ENCODE measurements at places on chromosomes 4 and X.

- peaks cover 37% of the 10 kb centered on the region for H3K4me1 ChIP-seq
- no peak overlapping the region for H3K27ac ChIP-seq
- no peaks in the 10 kb centered on the region for H3K36me3 ChIP-seq
- H3K27me3 ChIP-seq = no peaks in the 10 kb centered on the region
- H3K4me3 ChIP-seq = no peak overlapping the region
Measured at GRCh38 chr4:123597586-123597985, 201.0 kb downstream of the SPRY1 start.

DNA sequence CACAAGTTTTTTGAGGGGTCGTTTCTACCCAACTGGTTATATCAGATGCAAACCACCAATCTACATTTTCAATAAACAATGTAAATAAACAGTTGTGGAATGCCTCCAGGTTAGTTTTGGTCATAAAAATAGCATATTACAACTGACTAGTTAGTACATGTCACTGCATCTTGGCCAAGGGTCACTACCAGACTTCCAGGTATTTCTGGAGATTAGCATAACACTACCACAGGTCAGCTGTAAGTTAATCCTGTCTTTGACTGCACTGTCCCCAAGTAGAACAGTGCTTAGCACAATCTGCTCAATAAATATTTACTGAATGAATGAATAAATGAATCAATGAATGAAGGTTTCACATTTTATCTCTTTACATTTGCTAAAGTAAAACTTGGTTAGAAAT is 64.4 kb downstream of the TBC1D19 start:
- H3K4me1 ChIP-seq = no peaks in the 10 kb centered on the region
- H3K27ac ChIP-seq = no peak overlapping the region
- no peak overlapping the region for H3K4me3 ChIP-seq
- DNase-seq = no peak
- H3K27me3 ChIP-seq = no peaks in the 10 kb centered on the region

DNA sequence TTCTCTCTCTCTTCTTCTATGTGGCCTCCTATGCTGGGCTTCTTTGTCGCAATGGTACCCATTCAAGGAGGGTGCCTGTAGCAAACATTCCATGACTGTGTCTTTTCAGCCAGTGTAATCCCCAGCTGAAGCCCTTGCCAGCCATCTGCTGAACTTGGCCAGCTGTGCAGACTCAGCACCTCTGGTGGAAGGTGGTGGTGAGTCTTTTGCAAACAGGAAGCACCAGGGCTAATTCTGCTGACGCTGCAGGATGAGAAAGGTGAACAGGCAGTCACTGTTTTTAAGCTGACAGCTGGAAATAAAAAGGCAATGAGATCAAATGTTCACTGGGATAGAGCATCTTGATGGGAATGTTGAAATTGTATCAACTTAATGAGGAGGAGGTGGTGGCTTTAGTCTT is 298.7 kb upstream of the CLNK start:
- H3K4me3 ChIP-seq = no peak overlapping the region
- no peaks in the 10 kb centered on the region for H3K27me3 ChIP-seq
- no peaks in the 10 kb centered on the region for H3K36me3 ChIP-seq
- H3K4me1 ChIP-seq = peaks cover 11% of the 10 kb centered on the region
- no peak overlapping the region for H3K27ac ChIP-seq

GRCh38 chr4:101005659-101006058 is 341.7 kb downstream of the PPP3CA start:
- H3K4me3 ChIP-seq = no peak overlapping the region
- no peaks in the 10 kb centered on the region for H3K36me3 ChIP-seq
- no peak overlapping the region for H3K27ac ChIP-seq
- no peaks in the 10 kb centered on the region for H3K27me3 ChIP-seq
- H3K4me1 ChIP-seq = peaks cover 12% of the 10 kb centered on the region
- no peak for DNase-seq

GRCh38 chr4:67571975-67572374 is 13.4 kb downstream of the STAP1 start:
- peaks cover 39% of the 10 kb centered on the region for H3K4me1 ChIP-seq
- H3K27me3 ChIP-seq = no peaks in the 10 kb centered on the region
- no peak overlapping the region for H3K4me3 ChIP-seq
- no peaks in the 10 kb centered on the region for H3K36me3 ChIP-seq
- DNase-seq = no peak

- no peak for DNase-seq
- H3K27ac ChIP-seq = no peak overlapping the region
- H3K27me3 ChIP-seq = peaks cover 30% of the 10 kb centered on the region
- no peak overlapping the region for H3K4me3 ChIP-seq
Measured at GRCh38 chr4:153757407-153757806, 2.4 kb downstream of the RNF175 start.

GRCh38 chrX:120522820-120523219 is 37.9 kb downstream of the CUL4B start:
- H3K4me1 ChIP-seq = no peaks in the 10 kb centered on the region
- no peak overlapping the region for H3K27ac ChIP-seq

All from activated T-cell treated with anti-CD3 and anti-CD28 coated beads, Interleukin-2, amount 50 U/mL, for 24 hours (primary cell).